ENCODE measurements at places on chromosomes 12 and 14.

DNA sequence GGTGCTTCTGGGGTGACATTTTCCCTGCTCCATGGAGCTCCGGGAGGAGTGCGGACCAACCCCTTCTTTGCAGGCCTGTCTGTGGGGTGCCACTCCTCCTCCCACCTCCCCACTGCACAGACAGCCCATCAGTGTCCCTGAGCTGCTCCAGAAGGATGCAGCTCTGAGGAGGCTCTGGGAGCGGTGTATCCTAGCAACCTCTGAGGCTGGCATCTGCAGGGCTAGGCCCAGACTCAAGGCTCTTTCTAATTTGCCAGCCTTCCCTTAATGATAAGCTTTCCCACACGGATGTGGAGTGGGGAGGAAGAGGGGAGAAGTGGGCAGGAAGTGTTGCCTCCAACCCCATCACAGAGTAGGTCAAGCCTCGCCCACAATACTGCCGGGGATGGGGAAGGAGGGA, 59.7 kb downstream of the CALM1 start:
- no peak for DNase-seq

DNA sequence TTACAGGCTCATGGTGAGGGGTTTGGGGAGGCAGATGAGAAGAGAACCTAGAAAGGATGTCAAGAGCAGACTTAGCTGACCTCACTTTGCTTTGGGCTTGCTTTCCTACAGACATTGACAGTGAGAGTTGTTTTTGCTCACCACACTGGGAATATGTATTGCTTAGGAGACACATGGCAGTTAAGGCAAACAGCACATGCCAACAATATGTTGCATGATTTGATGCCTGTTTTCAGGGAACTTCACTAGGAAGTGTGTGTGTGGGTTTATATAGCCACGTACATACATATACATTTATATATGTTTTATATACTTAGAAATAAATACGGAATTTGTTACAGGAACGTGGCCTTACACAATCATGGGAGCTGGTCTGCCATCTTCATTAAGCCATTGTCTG, 346.1 kb downstream of the RGS6 start:
- no peak for DNase-seq

- DNase-seq, result no peak
Measured at GRCh38 chr12:25771041-25771440, 187.4 kb upstream of the RASSF8 start.

DNA sequence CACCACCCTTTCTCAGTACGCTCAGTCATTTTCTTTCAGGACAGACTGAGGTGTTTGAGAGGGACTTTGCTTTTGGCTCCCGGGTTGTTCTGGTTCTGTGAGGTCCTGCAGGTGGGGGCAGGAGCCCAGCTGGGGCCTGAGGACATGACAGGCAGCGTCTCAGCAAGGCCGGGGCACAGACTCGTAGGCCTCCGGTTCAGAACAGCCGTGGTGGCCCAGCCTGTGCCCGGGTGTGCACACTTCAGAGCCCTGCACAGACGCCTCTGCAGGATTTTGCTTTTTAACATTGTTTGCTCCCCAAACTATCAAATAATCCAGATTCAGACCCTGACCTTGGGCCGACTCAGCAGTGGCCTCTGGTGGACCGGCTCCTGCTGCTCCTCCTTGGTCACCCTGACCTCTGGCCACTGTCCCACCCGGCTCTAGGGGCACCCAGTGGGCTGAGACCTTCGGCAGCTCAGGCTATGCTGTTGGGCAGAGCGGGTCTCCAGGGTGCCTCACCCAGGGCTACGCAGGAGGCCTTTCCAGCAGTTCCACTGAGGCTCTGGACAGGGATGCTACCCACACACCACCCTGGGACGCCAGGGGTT, 65.2 kb downstream of the ADGRD1 start:
- DNase-seq, result no peak

DNA sequence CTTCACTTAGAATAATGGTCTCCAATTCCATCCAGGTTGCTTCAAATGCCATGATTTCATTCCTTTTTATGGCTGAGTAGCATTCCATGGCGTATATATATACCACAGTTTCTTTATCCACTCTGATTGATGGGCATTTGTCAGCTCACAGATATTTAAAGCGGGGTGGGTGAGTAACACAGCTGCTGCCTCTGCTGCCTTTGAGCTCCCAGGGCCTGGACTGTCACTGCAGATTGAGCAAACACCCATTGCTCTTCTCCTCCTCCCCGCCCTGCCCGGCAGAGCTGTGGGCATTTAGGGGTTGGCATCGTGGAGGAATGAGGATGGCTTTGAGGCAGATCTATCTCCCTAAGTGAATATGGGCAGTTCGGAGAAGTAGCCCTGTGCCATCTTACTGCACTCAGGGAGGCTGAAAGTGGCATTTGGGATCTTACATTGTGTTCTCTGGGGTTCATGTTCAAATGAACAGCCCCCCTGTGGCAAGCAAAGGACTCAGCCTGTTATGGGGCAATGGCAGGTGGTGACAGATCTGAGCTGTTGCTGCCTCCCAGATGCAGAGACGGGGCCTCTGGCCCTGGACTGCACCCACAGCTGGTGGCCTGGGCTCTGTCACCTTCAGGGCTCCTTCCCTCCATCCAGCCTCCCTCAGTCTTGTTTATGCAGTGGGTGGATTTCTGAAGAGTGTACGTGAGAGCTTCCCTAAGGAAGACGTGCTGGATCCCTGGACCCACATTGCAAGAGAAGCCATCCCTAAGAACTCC, 4.9 kb downstream of the RFLNA start:
- no peak for DNase-seq

DNA sequence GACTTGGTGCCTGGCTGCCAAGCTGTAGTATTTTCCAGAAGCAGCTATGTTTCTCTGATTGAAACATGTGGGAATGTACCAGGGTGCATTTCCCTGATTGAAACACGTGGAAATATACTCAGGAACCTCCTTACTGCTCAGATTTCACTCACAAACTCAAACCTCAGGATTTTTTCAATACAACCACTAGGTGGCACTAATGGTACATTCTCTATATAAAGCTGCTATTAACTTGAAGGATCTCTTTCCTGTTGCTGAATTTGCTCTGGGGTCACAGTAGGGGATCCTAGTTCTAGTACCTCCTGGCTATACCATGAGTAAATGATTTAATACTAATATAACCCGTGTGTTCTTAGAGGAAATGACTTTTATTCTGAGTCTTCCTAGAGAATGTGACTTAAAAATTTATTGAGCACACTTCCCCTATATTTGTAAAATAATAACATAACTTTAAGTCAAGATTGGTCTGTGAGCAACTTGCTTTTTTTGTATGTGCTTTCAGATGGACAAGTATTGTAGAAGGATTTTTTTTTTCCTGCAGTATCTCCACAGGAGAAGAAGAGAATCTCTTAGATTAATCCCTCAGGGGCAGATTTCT, 173.8 kb upstream of the MIS18BP1 start:
- no peak for DNase-seq

DNA sequence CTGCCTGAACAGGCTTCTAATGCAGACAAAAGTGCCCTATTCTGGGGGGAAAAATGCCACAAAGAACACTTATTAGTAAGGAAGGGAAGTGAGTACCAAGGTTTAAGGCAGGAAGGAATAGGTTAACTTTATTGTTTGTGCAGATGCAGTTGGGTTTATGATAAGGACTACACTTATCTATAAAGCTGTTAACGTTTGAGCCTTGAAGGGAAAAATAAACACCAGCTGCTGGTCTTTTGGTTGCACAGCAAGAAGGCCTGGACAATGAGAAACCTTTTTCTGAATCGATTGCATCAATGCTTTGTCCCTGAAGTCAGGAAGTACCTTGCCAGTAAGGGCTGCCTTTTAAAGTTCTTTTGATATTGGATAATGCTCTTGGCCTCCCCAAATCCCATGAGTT, 407.8 kb downstream of the ATP23 start:
- no peak for DNase-seq

- DNase-seq, result no peak
Measured at GRCh38 chr14:99425272-99425681, 55.4 kb downstream of the SETD3 start.

GRCh38 chr12:76010732-76011458, 20.7 kb downstream of the PHLDA1 start:
- no peak for DNase-seq

DNA sequence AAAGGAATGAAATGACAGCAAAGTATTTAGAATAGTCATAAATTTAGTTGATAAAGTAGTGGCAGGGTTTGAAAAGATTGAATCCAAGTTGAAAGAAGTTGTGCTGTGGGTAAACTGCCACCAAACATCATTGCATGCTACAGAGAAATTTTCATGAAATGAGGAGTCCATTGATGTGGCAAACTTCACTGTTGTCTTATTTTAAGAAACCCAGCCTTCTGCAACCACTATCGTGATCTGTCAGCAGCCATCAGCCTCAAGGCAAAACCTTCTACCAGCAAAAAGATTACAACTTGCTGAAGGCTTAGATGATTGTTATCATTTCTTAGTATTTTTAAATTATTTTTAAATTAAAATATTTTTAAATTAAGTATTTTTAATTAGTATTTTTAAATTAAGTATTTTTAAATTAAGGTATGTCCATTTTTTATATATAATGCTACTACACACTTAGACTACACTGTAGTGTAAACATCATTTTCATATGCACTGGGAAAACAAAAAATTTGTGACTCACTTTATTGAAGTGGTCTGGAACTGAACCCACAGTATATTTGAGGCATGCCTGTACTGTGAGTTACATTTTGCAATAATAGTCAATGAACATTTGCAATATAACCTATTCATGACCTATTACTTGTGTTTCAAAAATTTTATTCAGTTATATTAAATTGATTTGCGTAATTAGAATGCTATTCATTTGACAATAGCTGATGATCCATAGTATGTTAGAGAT, 67.2 kb upstream of the SYT1 start:
- DNase-seq, result no peak

- DNase-seq, result no peak
Measured at GRCh38 chr14:90453401-90453951, 56.6 kb downstream of the CALM1 start.

GRCh38 chr12:131365821-131366260, 345.0 kb upstream of the SFSWAP start:
- no peak for DNase-seq

- no peak for DNase-seq
Measured at GRCh38 chr14:50058113-50058512, 58.3 kb downstream of the VCPKMT start.
